ENCODE measurements at places on chromosomes 2 and 18.

- DNase-seq: peak; percentile 25
Measured at GRCh38 chr2:216404010-216404618, 8.2 kb upstream of the SMARCAL1 start.

GRCh38 chr2:178386986-178387597, 63.9 kb downstream of the PRKRA start:
- DNase-seq: no peak

GRCh38 chr18:74951165-74951760, 257.7 kb downstream of the PTGR3 start:
- DNase-seq: no peak

- DNase-seq: no peak
Measured at GRCh38 chr2:43105586-43106558, 120.5 kb downstream of the ZFP36L2 start.

- no peak for DNase-seq
Measured at GRCh38 chr2:139175510-139175909, 395.3 kb upstream of the NXPH2 start.

DNA sequence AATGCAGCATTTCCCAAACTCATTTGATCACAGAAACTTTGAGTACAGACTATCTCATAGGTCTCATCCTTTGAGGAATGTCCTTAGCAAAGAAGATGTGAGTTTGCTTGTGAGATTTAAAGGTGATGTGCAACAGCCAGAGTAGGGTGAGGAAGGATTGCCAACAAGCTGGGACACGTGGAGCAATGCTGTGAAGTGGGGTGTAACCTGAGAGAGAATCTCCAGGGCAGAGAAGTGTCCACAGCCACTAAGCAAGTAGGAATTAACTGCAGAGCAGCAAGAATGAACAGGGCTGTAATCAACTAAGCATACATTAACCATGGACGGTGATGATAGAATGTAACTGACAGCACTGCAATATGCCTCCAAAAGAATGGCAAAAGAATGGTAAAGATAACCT, 469.9 kb upstream of the NRP2 start:
- DNase-seq: no peak

DNA sequence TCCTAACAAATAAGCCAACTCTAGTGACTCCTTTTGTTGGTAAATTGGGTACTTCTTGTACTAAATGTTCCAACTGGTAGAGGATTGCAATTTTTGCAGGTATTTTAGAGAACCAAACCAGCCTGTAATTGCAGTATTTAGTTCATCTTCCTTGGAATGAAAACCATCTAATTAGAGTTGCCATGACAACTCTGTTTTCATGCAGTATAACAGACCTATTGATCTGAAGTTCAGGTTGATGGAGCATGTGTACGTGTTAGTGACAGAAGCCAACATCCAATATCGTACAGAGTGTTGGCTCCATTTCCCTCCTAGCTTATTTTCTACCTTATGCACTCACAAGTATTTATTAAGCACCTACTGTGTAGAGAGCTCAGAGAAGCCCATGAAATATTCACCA, 176.3 kb upstream of the FOSL2 start:
- DNase-seq: no peak

GRCh38 chr2:73611867-73612266, 30.4 kb downstream of the NAT8 start:
- DNase-seq: no peak

DNA sequence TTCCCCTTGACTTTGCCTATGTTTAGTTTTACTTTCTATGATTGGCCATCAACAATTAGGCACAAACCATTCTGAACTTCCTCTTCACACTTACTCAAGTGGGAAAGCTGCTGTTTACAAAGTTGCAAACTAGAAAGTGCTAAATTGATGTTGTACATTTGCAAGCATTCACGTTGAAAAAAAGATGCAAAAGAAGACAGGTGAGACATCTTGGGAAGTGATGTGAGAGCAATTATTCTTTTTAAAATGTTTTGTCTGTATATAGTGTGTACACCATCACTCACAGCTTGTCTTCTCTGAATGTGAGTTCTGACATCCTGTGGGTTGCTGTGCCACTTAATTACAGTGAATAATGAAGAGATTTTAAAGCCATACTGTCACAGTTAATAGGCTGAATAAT, 874.1 kb upstream of the LRATD1 start:
- DNase-seq: no peak

DNA sequence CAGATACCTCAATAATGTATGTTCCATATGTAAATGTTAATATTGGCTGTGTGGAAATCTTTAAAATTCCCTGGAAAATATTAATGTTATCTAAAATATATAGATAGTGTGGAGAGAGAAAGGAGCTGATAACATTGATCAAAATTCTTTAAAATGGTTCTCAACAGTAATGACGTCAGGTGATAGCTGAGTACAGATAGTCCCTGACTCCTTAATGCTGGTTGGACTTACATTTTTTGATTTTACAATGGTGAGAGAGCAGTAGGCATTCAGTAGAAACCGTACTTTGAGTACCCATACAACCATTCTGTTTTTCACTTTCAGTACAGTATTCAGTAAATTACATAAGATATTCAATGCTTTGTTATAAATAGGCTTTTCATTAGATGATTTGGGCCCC, 146.6 kb downstream of the GALNT3 start:
- no peak for DNase-seq
